ENCODE measurements at places on chromosomes 5 and 9.

DNA sequence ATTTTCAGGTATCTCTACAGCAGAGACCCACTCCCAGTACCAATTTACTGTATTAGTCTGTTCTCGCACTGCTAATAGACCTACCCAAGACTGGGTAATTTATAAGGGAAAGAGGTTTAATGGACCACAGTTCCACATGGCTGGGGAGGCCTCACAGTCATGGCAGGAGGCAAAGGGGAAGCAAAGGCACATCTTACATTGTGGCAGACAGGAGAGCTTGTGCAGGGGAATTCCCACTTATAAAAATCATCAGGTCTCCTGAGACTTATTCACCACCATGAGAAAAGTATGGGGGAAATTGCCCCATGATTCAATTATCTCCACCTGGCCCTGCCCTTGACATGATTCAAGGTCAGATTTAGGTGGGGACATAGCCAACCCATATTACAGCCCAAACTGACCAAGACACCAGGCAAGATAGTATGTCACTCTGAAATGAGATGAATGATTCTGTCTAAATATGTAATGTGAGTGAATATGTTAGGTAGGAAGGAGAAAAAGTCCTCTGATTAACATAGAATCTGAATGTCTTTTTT lies 182.5 kb upstream of the CDH12 start:
- no peak for DNase-seq

GRCh38 chr9:135901826-135902225 lies 5.5 kb downstream of the CAMSAP1 start:
- no peak for DNase-seq

DNA sequence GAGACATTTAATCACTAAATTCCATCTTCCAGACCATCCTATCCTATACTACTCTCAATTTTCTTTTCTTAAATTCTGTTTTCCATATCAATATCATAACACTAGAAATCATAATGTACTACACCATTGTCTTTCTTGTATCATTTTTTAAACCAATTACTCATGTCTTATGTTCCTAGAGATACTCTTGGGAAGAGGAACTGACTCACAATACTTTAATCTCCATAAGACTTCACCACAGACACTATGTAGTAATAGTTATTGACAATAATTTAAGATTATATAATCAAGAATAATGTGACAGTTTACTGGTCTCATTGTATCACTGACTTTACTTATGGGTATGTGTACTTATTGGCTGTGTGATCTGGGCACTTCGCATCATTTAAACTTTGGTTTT lies 43.8 kb downstream of the PCDHGC5 start:
- no peak for DNase-seq

DNA sequence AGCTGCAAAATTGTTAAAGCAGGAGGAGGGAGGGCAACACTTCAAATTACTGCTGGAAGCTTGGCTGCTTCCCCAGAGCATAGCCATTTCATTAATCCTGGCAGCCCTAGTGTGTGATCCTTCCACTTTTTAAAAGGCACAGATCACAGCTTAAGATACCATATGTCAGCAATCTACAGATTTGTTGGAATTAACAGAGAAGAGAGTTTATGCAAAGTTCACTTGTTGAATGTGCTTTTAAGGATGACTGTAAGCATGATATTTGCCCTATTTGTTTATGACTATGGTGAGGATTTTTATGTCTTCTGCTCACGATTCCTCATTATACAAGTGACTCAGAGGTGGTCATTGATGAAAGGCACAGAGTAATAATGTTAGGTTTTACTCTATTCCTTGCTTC lies 156.0 kb upstream of the CDKN2B start:
- DNase-seq: no peak

GRCh38 chr5:60822285-60822556 lies 21.8 kb downstream of the ELOVL7 start:
- DNase-seq: no peak

GRCh38 chr5:59813761-59814536 lies 79.6 kb downstream of the PDE4D start:
- peak; percentile 32 for DNase-seq

DNA sequence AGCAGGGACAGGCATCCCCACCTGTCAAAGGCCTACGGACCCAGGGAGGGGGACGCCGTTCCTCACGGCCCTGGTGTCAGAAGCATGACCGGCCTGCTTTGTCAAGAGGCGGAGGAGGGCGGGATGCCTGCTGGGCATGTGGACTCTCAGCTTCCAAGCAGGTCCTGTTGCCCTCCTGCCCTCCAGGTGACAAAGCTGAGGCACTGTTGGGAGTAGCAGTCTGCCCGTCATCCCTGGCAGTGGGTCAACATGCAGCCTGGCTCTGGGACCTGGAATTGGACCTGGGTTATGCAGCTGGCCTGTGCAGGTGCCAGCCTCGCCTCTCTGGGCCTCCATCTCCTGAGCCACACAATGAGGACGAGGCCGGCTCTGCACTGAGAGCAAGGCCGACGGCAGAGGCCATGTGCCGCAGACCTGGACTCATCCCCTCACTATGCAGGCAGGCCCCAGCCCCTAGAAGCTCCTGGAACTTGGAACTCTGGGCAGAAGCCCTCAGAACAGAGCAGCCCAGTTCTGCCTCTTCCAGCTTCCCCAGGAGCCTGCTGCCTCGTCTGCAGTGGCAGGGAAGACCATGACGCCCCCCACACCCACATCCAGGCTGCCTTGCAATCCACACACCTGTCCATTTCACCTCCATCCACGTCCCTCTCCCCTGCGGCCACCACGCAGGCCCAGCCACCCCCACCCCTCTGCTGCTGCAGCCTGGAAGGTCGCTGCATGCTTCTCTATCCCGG lies 20.8 kb upstream of the FCN1 start:
- DNase-seq: no peak

DNA sequence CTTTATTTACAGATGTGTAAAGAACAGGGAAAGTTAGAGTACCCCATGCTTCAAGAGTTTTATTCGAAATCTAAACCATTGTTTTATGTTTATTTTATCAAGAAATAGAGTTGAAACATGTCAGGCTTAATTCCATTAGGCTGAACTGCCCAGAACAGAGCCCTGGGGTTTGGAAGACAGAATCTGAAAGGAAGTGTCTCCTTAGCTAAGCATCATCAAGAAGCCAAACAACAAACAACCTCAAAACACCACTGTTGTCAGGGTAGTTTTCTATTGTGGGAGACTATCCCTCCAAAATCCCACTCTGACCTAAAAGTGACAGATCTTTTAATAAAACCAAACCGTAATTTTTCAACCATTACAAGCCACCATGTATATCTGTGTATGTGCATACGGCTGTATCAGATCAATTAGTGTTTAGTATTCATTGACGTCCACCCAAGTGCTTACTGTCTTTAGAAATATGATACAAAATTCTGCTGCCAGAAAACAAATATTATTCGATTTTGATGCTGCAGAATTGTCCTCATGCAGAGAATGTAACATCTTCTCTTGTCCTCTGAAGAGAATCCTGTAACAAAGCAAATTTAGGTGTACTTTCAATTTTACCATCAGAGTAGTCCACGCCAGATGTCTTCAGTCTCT lies 271.9 kb upstream of the TMEM161B start:
- no peak for DNase-seq

- no peak for DNase-seq
Measured at GRCh38 chr5:137217599-137218200, 281.4 kb downstream of the SPOCK1 start.

- no peak for DNase-seq
Measured at GRCh38 chr5:94040591-94041148, 299.3 kb upstream of the POU5F2 start.

DNA sequence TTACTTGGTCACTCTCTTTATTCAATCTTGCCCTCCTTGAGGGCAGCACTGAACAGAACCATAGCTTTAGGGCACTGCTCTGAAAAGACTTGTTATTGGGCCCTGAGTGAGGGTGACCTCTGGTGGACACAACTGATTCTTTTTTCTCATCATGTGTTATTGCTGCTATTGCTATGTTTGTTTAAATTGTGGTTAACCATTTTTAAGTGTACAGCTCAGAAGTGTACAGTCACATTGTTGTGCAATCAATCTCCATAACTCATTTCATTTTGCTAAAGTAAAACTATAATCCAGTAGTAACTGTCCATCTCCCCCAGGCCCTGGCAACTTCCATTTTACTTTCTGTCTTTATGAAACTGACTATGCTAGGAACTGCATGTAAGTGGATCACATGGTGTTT lies 351.1 kb upstream of the RIOK2 start:
- DNase-seq: no peak

- DNase-seq: no peak
Measured at GRCh38 chr9:127066060-127066850, 56.2 kb downstream of the ANGPTL2 start.
